Frontal cortex (tissue), 4 donors: ENCODE measurements at places on chromosomes 16 and 17. TPM values are rescaled to one million over a fixed set of nuclear protein-coding genes. Genes with fewer than 3 reads are reported as not detected.

DNA sequence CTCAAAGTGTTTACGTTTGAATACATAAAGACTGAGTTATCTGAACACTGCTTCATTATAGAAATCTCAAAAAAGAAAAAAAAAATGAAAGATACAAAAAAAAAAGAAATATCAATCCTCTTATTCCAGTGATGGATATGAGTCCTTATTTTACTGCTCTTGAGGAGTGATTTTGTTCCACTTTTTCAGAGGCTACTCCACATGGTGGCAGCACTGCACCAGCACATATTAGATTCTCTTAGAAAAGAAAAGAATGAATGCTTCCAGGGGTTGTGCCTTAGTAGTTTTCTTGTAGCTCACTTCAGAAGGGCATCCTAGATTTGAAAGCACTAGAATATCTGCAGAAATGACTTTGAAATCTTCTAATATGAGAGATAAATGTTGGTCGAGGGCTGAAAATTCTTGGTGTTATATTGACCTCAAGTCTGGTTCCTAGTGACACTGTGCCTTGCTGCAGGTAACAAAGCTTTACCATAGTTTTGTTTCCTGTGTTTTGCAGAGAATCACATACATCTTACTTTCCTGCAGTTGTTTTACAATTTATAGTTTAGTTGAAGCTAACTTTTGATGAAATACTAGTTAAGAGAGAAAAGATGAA, 25.9 kb downstream of the AP2B1 start:
- DNase-seq, result no peak

DNA sequence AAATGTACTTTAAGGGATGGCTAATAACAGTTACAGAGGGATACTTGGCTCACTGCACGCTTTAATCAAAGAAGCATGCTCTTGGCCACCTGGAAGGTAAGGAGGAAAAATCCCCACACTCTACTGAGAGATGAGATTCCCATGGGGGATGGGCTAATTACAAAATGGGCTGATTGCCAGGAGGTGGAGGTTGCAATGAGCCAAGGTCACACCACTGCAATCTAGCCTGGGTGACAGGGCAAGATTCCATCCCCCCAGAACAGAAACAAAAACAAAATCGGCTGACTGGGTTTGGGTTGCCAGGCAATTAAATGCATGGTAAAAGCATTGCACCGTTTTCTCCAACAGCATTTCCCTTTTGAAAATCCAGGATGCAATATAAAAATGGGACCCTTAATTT, 18.0 kb downstream of the N4BP1 start:
- DNase-seq, result no peak

- DNase-seq, result no peak
Measured at GRCh38 chr17:49464049-49464448, 31.0 kb upstream of the NGFR start.

The B3GNT9 gene
- total RNA-seq, result 1.2 TPM

DNA sequence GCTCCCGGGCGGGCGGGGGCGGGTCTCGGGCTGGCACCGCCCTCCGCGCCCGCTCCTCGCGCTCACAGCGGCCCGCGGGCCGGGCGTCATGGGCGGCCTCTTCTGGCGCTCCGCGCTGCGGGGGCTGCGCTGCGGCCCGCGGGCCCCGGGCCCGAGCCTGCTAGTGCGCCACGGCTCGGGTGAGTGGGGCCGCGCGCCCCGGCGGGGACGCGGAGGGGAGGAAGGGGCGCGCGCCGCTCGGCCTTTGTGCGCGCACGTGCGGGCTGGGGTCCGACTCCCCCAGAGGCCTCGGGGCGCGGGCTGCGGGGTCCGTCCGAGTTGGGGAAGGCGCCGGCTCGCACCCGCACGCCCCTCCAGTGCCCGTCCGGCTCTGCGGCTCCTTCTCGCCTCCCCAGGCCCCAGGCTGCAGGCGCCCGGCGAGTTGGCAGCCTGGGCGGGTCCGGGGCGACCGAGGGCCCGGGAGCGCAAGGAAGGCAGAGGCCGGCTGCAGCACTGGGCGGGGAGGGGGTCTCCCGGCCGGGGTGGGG, at the start of gene NME4:
Gene NME4 (plus strand): TSS at position 65 of the 527 bp plus-strand sequence. CDS start 24 bp downstream, at position 89.
- DNase-seq, result peak; percentile 66

The ERN2 gene
- not detected for total RNA-seq

The TEX14 gene
- total RNA-seq, result under 0.01 TPM

- no peak for DNase-seq
Measured at GRCh38 chr16:56448005-56448404, 3.1 kb downstream of the NUDT21 start.

DNA sequence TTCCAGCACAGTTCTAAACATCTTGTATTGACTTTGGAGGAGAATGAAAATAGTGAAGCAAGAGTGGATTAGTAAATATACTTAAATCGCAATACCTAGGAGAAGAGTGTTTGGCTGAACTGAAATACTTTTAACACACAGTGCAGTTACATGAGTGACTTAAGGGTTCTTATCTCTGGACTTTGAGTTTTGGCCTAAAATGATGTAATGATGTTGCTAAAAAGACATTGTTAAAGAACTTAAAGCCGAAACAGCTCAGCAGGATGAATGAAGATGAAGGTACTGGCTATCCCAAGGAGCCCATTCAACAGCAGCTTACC, 28.1 kb downstream of the PMP22 start:
- no peak for DNase-seq

DNA sequence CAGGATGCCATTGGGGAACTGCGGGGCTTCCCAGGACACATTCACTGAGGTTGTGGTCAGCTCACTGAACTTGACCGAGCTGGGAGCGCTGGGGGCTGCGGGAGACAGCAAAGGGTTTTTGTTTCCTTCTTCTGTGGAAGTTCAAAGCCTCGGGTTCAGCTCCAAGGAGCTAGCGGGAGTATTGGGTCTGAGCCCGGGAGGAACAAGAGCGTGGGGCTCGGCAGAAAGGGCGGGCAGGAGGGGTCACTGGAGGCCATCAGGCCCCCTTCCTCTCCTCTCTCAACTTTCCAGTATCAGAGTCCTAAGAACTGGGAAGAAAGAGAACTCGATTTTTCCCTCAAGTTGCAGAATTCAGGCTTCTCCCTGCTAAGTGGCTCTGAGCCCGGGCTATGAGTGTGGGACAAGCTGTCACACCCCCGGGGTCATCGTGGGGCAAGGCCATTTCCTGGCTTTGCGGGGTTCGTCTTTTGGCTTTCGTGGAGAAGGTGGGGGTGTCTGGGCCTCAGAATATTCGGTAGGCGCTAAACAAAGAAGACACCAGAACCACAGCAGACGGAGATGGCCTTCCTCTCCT, 53.6 kb upstream of the CDC42EP4 start:
- DNase-seq, result no peak

- no peak for DNase-seq
Measured at GRCh38 chr16:56514845-56515244, 5.0 kb downstream of the BBS2 start.

DNA sequence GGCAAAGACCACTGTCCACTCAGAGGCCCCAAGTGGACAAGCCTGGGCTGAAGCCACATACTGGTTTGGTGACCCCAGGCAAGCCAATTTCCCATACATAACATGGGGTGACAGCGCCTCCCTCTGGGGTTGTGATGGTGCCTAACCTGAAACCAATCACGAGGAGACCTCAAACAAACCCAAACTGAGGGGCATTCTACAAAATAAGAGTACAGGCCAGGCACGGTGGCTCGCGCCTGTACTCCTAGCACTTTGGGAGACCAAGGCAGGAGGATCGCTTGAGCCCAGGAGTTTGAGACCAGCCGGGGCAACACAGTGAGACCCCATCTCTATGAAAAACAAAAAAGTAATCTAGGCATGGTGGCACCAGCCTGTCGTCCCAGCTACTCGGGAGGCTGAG, 3.6 kb downstream of the P2RX5 start:
- no peak for DNase-seq

- no peak for DNase-seq
Measured at GRCh38 chr17:82932518-82933310, 92.9 kb upstream of the ZNF750 start.

DNA sequence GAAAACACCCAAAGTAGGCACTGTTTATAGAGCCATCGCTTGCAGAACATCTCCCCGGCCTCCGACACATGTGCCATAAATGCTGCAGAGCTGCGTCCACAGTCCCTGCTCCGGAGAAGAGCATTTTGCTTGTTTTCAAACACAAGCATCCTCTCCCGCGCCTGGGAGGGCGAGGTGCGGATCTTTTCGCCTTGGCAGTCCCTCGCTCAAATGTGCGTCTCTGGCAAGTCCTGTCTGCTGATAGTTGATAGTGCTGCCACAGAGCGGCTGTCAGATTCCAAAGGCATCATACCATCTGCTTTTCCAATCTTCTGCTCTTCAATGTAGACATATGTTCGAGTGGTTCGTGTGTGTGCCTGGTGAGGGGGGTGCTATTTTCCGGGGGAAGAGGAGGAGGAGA, 603.7 kb downstream of the MAF start:
- DNase-seq, result no peak

DNA sequence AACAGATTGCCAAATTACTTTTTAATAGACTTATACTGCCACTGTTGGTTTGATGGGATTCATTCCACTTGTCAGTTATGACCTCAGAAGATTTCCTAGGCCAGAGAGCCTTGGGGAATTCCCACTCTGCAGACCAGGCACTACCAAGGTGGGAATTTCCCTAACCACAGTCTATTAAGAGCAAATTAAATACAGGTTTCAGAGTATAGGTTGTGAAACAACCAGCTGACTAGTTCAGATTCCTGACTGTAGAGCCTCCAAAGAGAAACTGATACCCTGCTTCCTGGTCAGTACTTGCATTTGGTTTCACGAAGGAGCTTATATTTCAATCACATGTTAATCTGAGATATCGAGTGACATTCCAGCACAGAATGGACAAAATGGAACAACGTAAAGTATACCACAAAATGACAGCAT, 186.5 kb downstream of the STX8 start:
- DNase-seq, result no peak
